Epithelial cell of alveolus of lung (primary cell): ENCODE measurements at places on chromosomes 3 and 15. TPM values are rescaled to one million over a fixed set of nuclear protein-coding genes. Genes with fewer than 3 reads are reported as not detected.

Gene ACOX2
- 3.1 and 9.1 TPM in 2 replicates for total RNA-seq

Gene SHC4
- 1.5 and 1.6 TPM in 2 replicates for total RNA-seq

Gene GMNC
- total RNA-seq: not detected in 2 replicates

Gene PP2D1
- not detected in 2 replicates for total RNA-seq

Gene TASOR
- total RNA-seq: 35.2 and 41.2 TPM in 2 replicates

Gene PARL
- 45.5 and 58.1 TPM in 2 replicates for total RNA-seq

Gene RYK
- total RNA-seq: 45.4 and 60.2 TPM in 2 replicates

Gene AADAC
- total RNA-seq: 1.3 TPM in 1 of 2 replicates, not detected in the other

Gene AHSG
- total RNA-seq: not detected in 2 replicates

Gene SCAANT1
- total RNA-seq: not detected in 2 replicates

Gene PDZRN3
- 7.6 and 33.1 TPM in 2 replicates for total RNA-seq
